Upper lobe of right lung (tissue), 1 donor: ENCODE measurements at places on chromosomes 1 and 21.

- peaks cover 6% of the 10 kb centered on the region for H3K27me3 ChIP-seq
- H3K4me1 ChIP-seq: no peaks in the 10 kb centered on the region
- no peak overlapping the region for H3K27ac ChIP-seq
Observed at GRCh38 chr1:24276791-24277190, 42.4 kb upstream of the GRHL3 start.

GRCh38 chr1:77668924-77669449, 13.5 kb downstream of the ZZZ3 start:
- peaks cover 15% of the 10 kb centered on the region for H3K4me1 ChIP-seq
- DNase-seq: no peak
- H3K27ac ChIP-seq: no peak overlapping the region
- no peak overlapping the region for H3K4me3 ChIP-seq

GRCh38 chr1:203704120-203704519, 60.9 kb upstream of the LAX1 start:
- no peak overlapping the region for H3K4me3 ChIP-seq
- no peak overlapping the region for H3K27ac ChIP-seq
- H3K4me1 ChIP-seq: no peaks in the 10 kb centered on the region

DNA sequence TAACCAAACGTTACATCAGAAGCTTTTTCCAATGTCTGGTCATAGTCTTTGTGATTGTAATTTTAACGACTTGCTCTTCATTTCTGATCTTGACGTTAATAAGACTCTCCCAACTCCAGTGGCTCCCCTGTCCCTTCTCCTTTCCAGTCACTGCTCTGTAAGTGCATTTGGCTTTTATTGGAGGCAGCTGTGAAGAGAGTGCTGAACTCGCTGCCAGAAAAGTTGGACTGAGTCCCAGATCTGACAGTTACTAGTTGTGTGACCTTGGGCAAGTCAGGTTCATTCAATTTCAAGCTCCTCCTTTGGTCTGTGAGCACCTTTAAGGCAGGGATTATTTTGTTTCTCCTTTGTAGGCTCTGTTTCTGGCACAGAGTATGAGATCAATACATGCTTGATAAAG, 109.6 kb upstream of the TSPAN2 start:
- DNase-seq: no peak
- no peak overlapping the region for H3K4me3 ChIP-seq
- H3K27ac ChIP-seq: no peak overlapping the region

DNA sequence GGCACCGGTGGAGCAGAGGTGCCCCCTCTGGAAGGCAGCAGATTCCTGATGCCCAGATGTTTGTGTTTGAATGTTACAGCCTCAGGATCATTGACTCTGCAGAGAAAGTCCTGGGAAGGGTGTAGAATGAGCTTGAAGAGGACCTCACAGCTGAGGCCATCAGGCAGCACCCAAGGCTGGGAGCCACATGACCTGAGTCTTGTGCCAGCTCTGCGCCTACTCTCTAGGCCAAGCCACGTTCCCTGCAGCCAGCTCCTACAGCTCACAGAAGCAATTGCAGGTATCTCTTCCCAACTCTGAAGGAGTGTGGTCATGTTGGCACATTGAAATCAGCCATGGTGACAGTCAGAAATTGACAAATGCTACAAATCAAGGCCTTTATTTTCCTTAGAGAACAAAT, 36.3 kb downstream of the GRHL3 start:
- no peak for DNase-seq
- H3K27me3 ChIP-seq: no peaks in the 10 kb centered on the region
- no peak overlapping the region for H3K27ac ChIP-seq
- H3K36me3 ChIP-seq: peaks cover 3% of the 10 kb centered on the region
